ENCODE measurements at places on chromosomes 4 and X.

DNA sequence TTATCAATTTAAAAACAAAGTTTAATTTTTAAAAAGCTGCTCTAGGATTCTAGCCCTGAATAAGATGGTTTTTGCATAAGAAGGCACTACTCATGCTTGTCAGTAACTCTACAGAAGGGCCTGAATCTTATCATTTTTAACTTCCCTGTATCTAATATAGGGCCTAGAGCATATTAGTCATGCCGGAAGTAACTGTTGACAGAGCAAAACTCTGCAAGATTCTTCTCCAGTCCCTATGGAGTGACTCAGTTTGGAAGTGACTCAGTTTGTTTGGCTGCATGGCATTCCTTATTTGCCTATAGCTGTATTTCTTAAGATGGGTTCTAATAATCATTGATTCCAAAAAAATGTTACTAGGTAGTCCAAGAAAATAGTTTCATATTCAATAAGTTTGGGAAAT is 431.8 kb upstream of the HTR2C start:
- no peak for DNase-seq

DNA sequence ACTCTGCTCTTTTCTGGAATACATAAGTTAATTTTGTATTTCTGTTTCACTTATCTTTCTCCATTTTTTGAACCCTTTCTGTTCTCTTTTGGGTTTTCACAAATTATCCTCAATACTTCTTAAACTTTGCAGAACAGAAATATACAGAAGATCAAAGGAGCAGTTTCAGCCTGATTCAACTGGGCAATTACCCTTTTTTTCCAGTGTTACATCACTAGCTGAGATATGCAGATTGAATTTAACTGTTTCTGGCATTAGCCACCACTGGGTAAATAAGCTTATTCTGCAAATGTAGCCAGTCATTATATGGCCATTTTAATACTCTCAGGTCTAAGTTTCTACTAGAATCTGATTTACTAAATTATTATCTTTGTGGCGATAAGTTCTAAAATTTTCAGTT is 66.9 kb upstream of the GRID2 start:
- DNase-seq: no peak

DNA sequence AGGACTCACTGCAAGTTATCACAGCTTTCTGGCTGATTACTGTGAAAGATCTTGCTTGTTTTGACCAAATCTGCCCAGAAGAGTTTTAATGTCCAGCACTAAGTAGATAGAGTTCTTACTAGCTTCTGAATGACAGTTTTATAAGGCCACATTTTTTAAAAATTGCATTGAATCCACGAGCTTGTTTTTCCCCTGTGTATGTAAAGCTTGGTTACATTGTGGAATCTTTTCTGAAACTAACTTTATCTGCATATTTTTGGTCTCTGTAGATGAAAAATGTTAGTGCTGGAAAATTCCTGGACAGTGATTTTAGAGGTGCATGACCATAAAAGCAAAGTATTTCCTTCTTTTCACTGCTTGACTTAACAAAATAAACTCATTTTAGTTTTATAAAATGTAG is 650.3 kb upstream of the FAM241A start:
- DNase-seq: no peak

GRCh38 chr4:13982010-13982409 is 354.5 kb upstream of the BOD1L1 start:
- no peak for DNase-seq

- no peak for DNase-seq
Observed at GRCh38 chr4:79788884-79789283, 284.1 kb downstream of the ANTXR2 start.

GRCh38 chr4:122665161-122665929 is 44.5 kb upstream of the IL21 start:
- DNase-seq: no peak

DNA sequence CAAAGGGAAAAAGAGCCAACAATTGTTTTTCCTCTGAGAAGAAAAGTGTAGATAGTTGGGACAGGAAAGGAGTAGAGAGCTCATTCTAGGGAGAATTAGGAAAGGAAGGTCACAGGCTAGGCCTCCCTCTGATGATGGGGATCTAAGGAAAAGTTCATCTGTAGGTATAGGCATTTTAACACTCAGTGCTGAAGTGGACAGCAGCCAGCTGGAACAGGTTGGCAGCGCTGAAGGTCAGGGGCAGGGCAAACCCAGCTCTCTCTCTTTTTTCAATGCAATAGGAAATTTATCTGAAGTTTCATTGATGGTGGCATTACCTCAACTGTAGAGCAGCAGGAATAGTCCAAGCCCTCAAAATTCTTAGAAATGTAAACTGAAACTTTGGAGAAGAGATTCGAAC is 98.5 kb upstream of the ETNPPL start:
- no peak for DNase-seq

DNA sequence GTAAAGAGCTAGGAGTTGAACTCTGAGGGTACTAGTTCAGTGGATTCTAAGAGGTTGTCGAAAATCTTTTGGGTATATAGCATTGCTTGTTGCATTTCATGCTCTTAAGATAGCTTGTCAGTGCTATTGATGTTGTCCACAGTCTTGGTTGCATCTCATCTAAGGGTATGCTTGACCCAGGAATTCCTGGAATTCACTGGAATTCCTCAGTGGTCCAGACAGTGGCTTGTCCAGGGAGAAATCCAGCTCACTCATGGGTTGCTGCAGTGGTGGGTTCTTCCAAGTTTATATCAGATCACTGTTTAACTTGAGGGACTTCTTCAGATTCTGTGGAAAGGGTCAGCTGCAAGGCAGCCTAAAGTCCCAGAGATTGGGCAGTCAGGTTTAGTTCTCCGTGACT is 29.8 kb upstream of the SMARCAD1 start:
- DNase-seq: no peak

- no peak for DNase-seq
Observed at GRCh38 chr4:37561196-37561802, 124.9 kb downstream of the RELL1 start.

DNA sequence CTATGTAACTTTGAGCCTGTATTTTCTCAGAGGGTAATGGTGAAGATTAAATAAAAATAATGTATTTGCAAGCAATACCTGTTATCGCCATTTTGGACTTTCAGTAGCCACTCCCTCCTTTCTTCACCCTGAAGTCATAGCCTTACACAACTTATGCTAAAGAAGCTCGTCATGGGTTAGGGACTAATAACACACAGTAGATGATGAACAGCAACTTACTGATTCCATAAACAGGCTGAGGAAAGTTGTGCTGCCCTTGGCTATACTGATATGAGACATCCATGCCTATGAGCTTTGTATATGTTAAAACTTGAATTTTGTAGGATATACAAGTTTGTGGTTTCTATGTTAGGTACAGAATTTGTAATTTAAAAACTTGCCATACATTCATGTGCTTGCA is 31.7 kb upstream of the EIF1AX start:
- DNase-seq: no peak

GRCh38 chr4:25112995-25113380 is 47.3 kb downstream of the SEPSECS start:
- DNase-seq: no peak

- no peak for DNase-seq
Observed at GRCh38 chr4:42750091-42750490, 93.2 kb upstream of the ATP8A1 start.

GRCh38 chrX:148333989-148334388 is 166.4 kb upstream of the AFF2 start:
- no peak for DNase-seq

- no peak for DNase-seq
Observed at GRCh38 chr4:69858690-69859089, 1.3 kb downstream of the SULT1E1 start.

DNA sequence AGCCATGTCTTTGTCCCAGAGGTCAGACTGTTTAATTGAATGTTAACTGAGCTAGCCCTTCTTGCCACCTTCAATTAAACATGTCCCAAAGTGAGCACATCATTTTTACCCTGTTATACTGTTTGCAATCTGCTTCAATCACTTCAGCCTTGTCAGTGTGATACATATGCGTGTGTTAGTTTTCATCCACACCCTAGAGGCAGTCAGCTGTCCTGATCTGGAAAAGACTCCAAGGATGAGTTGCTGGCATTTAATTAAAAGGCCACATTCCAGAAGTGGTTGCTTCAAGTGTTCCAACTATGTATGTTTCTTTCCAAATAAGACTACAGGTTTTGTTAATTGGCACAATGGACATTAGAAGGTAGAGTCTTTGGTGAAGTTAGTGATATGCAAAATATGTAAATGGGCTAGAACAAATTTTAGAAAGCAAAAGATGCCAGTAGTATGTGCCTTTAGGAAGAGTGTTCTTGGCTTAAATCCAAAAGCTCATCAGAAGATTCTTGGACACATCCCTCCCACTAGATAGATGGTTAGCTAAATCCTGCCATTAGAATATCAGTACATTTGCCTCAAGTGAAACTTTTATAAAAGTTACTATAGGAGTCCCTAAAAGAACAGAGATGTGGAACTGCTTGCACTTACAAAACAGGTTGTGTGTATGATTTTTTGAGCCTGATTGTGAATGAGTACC is 79.5 kb upstream of the SLIT2 start:
- DNase-seq: no peak

GRCh38 chr4:54664400-54664799 is 6.6 kb downstream of the KIT start:
- DNase-seq: no peak

DNA sequence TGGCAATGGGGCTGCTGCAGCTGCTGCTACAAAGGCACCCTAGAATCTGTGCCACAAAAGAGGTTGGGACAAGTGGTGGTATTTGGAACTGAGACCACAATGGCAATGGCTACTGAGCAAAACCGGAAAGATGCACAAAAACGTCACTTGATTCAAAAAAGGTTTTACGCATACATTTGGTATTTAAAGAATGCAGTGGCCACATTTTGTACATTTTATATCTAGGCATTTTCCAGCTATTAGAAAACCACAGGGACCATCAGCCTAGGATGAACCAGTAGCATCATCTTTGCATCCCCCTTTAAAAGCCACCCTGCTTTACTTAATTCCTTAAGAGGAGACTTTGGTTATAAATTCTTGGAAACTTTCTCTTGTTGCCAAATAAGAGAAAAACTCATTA is 104.8 kb upstream of the CXCL13 start:
- no peak for DNase-seq

GRCh38 chr4:88757067-88757466 is 59.4 kb upstream of the NAP1L5 start:
- DNase-seq: no peak

GRCh38 chrX:154002215-154002719 is 17.4 kb downstream of the IRAK1 start:
- no peak for DNase-seq

- no peak for DNase-seq
Observed at GRCh38 chr4:68272380-68272779, 26.9 kb upstream of the TMPRSS11B start.

GRCh38 chrX:7280520-7280919 is 132.6 kb upstream of the PUDP start:
- DNase-seq: no peak

DNA sequence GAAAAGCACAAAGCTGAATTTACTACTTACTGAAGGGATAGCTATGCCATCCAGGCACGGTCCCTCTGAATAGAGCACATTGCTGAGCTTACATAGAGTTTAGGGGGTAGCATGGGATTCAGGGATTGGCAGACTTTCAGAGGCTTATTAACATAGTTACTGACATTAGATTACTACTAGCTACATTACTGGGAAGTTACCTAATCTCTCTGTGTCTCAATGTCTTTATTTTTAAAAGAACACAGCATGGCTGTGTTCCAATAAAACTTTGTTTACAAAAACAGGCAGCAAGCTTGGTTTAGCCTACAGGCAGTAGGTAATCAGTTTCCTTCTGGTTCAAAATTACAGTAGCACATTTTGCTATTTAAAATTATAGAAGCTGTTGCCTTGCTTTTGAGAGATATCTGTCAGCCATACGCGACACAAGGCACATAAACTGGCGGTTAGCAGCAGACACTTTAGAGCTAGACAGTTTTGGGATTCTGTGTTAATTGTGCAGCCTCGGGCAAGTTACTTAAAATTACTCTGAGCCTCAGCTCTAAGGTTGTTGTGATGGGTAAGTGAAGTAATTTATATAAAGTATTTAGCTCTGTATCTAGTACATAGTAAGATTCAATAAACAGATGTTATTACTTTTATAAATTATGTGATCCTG is 6.9 kb downstream of the KLHL8 start:
- no peak for DNase-seq

DNA sequence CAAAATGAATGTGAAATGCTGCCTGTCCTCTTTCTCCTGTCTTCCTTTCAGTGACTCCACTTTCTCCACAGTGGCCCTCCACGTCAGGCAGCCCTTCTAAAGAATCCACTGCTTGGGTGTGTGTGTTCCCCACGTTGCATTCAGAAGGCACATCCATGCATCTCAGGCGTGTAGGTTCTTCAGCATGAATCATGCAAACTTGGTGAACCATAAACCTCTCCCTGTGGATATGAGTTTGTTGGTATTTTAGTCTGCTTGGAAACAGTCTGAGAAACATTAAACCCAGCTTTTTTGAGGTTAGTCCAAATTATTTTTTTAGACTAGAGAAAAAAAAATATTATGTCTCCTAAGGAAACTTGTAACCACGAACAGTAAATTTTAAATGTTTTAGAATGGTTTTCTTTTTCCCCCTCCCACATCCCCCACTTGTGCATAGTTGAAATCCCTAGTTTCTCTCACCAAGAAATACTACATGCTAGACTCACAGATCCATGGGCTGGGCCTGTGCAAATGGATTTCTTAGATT is 251.6 kb downstream of the CBR4 start:
- no peak for DNase-seq

DNA sequence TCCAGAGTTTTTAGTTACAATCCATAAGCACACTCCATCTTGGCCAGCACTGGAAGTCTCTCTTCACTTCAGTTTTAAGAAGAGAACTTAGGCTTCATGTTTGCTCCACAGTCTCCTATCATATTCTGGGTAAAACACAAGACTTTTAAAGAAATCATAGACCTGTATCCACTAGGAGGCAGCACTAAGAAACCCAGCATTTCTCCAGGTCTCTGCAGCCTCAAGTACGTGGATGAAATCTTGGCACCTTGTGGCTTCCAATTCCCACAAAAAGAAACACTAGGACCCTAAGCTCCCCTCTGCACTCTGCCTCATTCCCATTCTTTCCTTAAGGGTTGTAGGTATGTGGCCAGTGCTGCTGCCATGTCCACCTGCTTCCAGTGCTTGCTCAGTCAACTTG is 367.3 kb upstream of the CASK start:
- no peak for DNase-seq

- DNase-seq: no peak
Observed at GRCh38 chr4:53541577-53542206, 49.6 kb downstream of the LNX1 start.

GRCh38 chrX:53743244-53743643 is 56.7 kb upstream of the HUWE1 start:
- DNase-seq: no peak

- no peak for DNase-seq
Observed at GRCh38 chr4:99207069-99207743, 11.8 kb downstream of the ADH6 start.

GRCh38 chr4:31461421-31461820 is 741.3 kb downstream of the PCDH7 start:
- no peak for DNase-seq

DNA sequence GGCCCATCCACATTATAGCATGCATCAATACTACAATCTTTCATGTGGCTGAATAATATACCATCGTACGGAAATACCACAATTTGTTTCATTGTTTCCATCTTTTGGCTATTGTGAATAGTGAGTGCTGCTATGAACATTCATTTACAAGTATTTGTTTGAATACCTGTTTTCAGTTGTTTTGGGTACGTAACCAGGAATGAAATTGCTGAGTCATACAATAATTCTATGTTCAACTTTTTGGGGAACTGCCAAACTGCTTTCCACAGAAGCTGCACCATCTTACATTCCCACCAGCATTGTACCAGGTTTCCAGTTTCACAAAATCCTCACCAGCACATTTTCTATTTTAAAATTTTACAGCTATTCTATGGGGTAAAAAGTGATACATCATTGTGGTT is 28.5 kb upstream of the MANBA start:
- DNase-seq: no peak
